ENCODE measurements at places on chromosomes 11 and 22.

GRCh38 chr11:120229451-120230424 is 10.2 kb upstream of the POU2F3 start:
- no peak for DNase-seq

- no peak for DNase-seq
Measured at GRCh38 chr11:13301522-13301921, 23.9 kb downstream of the BMAL1 start.

- no peak for DNase-seq
Measured at GRCh38 chr22:49670456-49671330, 157.0 kb downstream of the BRD1 start.

DNA sequence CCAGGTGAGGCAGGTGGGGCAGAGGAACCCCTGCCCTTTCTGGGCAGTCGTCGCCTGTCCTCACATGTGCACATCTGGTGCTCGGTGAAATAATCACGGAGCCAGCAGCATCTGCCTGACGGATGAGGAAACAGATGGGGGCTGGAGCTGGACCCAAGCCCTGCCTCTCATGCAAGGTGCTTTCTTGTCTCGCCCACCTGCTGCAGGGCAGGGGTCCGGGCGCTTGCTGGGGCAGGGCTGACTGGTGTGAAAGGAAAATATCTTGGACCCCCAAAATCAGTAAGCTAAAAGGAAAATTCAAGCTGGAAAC is 3.3 kb downstream of the ALDH3B2 start:
- no peak for DNase-seq

GRCh38 chr22:24761888-24762675 is 12.4 kb downstream of the PIWIL3 start:
- no peak for DNase-seq

DNA sequence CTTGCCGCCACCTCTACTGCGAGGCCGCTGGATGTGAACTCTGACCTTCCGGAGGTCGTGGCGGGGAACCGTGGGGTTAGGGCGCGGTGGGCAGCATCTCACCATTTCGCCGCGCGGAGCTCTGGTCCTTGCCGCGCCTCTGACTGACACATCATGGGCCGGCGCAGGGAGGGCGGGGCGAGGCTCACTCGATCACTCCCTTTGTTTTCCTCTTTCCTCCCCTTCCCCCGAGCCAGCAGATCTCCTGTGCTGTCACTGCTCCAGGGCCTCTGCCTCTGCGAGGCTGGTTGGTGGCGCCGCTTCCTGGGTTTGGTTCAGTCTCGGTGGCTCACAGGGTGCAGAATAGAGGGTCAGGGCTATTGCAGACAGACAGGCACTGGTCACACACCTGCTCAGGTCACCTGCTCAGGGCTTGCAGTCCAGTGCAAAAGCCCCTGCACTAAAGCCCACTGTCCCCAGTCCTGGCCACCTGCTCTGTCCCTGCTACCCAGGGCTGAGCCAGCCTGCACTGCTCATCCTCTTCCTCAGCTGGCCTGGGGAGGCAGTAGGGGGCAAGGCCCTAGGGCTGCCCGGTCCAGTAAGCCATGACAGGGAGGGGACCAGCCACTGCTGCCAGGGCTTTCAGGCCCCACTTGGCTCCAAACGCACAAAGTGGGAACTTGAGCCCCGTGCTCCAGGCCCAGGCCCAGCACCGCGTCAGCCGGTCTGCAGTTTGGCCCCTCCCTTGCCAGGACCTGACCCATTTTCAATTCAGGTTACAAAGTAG is 36.2 kb downstream of the PISD start:
- no peak for DNase-seq

GRCh38 chr11:30150425-30150824 is 80.4 kb upstream of the FSHB start:
- no peak for DNase-seq

DNA sequence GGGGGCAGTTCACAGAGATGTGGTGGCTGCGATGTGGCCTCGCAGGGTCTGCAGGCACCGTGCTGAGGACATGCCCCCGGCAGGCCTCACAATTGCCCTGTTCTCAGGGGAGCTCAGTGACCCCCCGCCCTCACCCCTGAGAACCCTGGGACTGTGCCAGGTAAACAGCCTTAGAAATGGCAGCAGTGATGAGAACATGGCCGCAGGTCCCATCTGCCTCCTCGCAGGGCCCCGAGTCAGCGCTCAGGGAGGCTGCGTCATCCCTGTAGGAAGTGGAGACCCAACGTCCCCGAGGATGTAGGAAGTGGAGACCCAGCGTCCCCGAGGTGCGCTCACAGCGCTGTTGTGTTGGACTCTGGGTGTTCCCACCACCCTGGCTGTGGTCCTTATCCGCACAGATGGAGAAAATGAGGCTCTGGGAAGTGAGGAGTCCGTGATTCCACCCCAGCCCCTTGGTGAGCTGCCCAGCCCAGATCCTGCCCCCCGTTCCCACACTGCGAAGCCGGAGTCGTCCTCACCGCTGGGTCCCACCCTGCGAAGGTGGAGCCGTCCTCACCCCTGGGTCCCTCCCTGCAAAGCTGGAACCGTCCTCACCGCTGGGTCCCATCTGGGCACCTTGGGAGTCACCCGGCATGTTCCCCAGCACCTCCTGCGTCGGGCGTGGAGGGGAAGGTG is 1086.8 kb downstream of the BRD1 start:
- DNase-seq, result no peak

DNA sequence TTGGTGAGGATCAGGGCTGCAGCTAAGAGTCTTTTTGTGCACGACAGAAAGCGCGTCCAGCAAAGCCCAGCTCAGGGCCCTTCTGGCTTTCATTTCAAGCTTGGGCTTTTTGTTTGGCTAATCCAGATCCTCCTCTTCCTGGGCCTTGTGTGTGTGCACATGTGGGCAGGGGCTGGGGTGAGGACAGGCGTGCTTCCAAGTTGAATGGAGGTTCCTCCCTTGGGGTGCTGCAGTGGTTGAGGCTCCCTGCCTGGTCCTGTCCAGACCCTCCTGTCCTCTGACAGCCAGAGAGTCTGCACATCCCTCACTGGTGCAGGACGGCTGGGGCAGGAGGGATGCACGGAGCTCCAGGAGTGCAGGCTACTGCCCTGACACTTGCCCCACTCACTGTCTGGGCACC is 62.0 kb upstream of the NECTIN1 start:
- DNase-seq, result no peak

DNA sequence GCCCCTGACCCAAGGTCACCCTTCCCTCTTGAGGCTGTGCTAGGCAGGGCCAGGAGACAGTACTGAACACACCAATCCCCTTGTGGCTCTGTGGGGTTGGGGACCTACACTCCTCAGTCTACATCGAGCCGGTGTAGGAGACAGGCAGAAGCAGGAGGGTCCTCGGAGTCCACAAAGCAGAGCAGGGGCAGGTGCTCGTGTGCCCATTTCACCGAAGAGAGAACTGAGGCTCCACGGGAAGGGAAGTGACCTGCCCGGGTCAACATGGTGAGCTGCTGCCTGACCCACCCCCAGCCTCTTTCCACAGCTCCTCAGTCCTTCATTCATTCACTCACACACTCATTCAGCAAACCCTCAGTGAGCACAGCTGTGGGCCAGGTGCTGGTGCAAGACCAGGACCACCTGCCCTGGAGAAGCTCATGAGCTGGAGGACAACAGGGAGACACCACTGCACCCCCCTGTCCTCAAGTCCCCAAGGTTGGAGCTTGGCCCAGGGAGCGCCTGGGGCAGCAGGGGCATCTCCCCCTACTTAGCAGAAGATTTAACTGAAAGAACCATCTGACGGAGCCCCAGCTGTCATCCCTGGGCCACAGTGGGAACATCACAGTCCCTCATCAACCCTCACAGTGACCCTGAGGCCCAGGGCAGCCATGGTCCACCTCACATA is 127.3 kb downstream of the MED15 start:
- DNase-seq, result no peak

DNA sequence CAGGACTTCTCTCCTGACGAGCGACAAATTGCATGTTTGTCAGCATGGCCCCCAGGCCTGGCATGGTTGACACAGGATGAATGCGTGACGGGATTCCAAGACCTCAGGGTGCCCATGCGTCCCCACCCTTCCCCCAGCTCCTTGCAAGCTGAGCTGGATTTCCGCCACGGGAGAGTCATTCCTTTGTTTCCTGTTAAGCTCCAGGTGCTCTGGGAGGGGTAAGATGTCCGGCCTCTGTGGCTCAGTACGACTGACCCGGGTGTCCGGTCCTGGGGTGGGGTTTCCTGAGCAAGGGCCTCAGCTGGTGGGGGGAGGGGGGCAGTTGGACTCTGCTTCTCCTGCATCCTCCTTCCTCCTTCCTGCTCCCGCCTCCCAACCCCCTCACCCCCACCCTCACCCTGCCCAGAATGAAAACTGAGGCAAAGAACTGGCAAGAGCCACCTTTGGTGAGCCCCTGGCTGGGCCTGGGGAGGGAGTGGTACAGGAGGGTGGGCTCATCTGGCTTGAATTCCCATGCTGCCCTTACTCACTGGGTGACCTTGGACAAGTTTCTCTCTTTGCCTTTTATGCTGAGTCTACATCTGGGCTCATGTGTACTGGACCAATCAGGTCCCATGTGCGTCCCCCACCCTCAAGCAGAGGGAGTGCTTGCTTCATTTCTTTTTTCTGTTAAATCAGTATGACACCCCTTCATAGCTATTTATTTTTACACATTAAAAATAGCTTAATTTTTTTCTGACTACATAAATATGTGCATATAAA is 2.5 kb downstream of the CDC42EP2 start:
- DNase-seq, result no peak

DNA sequence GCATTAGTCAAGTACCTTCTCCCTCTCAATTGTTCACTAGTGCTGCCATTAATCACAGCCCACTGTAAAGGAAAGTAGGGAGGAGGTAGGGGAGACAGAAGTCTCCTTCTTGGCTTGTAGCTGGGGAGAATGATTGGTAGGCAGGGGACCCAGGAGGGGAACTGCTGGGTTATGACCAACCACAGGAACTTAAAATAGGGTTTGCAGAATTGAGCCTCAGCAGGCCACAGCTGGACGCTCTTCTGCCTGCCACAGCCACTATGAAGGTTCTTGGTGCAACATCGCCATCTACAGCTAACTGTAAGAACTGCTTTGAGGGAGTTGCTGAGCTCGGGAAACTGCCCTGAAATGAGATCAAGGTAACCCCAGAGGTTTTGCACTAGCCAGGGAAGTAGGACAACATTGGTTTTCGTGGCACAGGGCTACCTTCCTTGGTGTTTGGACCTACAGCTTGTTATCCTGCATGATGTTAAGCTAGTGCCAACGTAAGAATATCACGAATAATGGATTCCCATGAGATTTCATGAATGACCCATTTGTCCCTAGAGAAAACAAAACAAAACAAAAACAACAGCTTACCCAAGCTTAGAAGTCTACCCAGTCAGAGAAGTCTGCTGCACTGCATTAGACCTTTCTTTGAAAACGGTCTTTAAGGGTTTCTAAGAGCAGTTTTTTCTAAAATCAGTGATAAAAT is 787.1 kb upstream of the API5 start:
- DNase-seq, result no peak

DNA sequence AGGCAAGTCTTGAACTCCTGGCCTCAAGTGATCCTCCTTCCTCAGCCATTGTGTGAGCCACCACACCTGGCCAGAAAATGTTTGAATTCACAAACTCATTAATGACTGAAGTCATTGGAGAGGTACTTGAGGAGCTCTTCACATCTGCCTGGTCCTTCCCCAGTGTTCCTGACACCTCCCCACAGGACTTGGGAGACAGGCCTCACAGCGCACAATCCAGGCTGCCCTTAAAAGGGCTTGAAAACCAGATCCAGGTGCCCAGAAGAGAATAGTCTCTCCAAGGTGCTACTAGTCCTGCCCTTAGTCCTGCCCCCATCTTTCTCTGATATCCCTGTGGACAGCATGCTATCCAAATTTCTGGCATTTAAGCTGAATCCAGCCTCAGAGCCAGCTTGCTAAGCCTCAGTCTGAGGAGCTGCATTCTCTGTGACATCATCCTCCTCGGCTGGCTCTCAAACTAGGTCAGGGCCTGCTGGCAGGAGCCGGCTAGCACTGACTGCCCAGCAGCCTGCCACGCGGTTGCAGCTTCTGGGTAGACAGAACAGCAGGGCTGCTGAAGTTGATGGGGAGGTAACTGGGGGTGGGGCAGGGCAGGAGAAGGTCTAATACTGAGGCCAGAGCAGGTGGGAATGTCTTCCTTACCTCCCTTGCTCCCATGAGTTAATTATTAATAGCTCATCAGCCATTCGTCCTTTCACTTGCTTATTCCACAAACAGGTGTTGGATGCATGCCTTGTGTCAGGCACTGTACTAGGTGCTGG is 35.3 kb upstream of the NECTIN1 start:
- no peak for DNase-seq

GRCh38 chr11:35584321-35584720 is 33.9 kb upstream of the FJX1 start:
- no peak for DNase-seq

GRCh38 chr11:45930031-45930794 is 7.8 kb downstream of the LARGE2 start:
- DNase-seq, result no peak

GRCh38 chr11:8641332-8641731 is 41.1 kb downstream of the TRIM66 start:
- no peak for DNase-seq

GRCh38 chr11:88849368-88849767 is 216.4 kb downstream of the GRM5 start:
- DNase-seq, result no peak

DNA sequence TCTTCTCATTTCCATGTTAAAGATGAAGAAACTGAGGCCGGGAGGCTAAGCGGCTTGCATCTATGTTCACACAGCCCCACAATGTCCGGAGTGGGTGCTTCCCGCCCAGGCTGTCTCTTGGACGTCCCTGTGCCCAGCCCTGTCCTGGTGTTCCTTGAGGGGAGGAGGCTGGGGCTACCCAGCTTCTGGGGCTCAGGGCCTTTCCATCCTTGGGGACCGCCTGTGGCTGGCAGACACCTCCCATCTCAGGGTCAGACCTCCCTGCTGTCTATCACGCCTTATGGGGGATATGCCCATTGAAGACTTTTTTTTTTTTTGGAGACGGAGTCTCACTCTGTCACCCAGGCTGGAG is 95.5 kb downstream of the WNT7B start:
- no peak for DNase-seq

DNA sequence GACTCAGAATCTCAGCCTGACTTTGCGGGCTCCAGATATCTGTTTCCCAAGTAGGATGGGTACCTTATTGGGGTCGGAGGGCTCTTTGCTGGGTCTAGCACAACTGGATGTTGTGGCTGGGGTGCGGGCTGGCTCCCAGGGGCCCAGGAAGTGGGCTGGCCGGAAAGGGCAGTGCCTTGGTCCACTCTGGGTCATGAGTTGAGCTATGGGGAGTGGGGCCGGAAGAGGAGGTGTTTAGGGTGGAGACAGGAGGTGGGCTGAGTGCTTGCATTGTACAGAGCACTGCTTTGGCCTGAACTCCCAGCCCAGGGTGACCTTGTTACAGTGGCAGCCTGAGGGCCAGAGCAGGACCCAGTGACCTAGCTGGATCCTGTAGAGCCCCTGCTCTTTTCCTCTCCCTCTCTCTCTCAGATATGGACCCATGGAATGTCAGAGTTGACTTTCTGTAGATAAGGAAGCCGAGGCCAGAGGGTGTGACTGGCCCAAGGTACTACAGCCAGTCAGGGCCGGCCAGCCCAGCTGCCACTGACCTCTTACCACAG is 13.2 kb downstream of the PHLDB1 start:
- DNase-seq, result no peak
